ENCODE measurements at places on chromosomes 1 and 21.

DNA sequence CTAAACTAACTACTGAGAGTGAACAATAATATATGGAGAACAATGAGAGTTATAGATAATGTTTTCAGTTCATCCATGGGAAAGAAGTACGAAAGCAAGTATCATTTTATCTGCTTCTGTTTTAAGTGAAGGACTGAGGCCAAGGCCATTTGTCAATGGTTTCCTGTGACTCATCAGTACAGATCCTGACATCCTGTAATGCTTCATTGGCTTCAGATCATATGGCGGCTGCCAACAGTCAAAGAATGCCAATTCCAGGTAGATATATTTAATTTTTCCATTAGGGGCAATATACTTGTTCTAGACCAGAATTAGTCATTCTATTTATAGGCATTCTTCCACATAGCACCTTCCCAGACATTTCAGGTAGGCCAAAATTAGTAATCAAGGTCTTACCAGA lies 97.3 kb downstream of the USH2A start:
- DNase-seq: peak; percentile 27

- no peak for DNase-seq
Observed at GRCh38 chr1:177278626-177279390, 108.0 kb downstream of the BRINP2 start.

DNA sequence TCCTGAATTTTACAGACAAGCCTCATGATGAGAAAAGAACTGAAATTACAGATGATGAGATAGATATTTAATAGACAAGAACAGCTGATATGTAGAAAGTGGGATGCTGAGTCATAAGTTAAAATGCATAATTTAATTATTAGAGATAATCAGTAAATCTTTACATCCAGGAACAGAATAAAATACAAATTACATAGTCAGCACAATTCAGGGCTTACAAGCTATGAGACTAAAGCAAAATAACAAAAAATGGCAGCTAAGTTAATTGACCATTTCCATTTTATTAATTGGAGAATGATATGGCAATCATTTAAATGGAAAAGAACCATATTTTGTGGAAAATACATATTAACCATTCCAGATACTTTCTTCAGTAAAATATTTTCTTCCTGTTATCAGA lies 40.2 kb upstream of the MAN1A2 start:
- DNase-seq: no peak

DNA sequence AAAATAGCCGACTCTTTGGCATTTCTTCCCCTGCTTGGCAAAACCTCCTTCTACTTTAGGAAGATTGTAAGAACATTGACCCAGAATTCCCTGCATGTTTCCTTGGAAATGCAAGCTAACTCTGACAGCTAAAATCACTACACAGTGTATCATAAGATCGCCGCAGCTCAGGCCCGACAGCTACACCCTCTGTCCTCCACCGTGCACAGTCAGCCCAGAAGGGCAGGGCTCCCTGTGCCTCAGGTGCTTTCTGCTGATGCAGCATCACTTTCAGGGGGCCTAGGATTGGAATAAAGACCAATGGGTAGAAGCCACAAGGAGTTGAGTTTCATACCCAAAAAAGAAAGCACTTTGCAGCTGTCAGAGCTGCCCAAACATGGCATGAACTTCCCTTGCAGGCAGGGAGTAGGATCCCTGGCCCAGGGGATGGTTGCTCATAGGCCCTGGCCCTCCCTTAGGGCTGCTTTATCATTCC lies 145.3 kb downstream of the SEC16B start:
- no peak for DNase-seq

- peak; percentile 13 for DNase-seq
Observed at GRCh38 chr1:193581341-193581740, 394.9 kb upstream of the B3GALT2 start.

- peak; percentile 19 for DNase-seq
Observed at GRCh38 chr1:180365039-180365438, 135.0 kb downstream of the LHX4 start.

DNA sequence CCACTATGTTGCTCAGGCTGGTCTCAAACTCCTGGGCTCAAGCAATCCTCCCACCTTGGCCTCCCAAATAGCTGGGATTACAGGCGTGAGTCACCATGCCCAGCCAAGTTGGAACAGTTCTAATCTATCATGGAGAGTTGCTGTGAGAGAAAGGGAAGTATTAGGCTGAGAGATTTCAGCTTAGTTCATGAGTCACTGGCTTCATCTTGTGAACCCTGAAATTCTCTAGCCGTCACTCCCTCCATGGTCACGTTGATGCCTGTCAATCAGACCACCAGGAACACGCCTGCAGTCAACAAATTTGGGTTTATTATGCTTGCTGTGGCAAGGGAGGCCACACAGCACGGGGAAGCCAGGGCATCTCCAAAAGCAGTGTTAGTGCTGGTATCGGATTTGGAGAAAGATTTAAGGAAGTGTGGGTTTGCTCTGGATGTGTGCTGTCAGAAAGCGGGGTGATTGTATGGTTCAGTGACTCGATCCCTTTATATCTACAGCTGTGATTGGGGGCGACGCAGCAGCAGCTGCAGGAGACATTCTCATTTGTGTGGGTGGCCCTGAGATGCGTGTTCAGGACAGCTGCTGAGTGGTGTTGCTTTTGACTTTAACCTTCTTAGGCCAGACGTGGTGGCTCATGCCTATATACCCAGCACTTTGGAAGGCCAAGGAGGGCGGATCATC lies 18.7 kb downstream of the UQCRHL start:
- no peak for DNase-seq

DNA sequence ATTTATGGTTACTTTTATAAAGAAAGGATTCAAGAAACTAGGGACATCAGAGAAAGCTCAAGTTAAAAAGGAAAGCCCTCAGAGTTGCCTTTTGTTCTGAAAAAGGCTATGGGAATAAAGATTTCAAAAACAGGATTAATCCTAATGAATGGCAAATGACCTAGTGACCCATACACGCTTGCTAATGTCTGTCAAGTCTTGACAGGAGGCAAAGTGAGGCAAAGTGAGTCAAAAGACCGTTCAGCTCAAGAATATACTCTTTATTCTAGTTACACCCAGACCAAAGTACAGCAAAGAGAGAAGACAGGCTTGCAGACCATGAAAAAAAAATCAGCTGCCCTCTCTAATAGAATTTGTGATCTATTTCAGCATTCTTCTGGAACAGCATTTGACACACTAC lies 3.5 kb downstream of the ZNF436 start:
- no peak for DNase-seq

GRCh38 chr1:204080163-204080903 lies 7.4 kb downstream of the SOX13 start:
- DNase-seq: peak; percentile 94

DNA sequence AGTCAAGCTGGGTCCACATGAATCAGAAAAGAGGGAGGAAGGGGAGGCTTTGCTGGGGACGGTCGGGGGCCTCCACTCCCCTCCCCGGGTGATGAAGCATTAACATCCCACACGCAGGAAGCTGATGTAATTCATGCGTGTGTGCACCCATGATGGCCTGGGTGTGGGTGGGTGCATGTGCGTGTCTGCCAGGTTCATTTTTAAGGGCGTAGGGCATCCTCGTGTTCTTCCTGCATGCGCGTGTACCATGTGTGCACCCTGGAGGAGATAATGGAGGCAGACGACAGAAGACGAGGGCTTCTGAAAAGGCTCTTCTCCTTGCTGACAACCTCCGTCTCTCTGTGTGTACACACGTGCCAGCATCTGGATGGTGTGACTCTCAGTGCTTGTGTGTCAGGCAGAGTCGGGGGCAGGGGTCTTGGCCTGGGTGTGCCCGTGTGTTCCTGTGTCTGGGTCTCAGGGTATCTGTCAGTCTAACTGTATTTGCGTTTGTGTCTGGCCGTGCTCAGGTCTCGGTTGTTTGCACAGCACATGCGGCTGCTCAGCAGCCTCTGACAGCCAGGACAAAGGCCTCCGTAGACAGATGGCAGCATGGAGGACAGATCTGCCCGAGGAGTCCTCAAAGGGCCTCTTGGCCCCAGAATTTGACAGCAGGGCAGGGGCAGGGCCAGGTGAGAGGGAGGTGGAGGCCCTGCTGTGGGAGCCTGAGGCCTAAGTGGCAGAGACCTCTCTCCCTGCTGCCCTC lies 2.4 kb downstream of the RAP1GAP start:
- peak; percentile 78 for DNase-seq

DNA sequence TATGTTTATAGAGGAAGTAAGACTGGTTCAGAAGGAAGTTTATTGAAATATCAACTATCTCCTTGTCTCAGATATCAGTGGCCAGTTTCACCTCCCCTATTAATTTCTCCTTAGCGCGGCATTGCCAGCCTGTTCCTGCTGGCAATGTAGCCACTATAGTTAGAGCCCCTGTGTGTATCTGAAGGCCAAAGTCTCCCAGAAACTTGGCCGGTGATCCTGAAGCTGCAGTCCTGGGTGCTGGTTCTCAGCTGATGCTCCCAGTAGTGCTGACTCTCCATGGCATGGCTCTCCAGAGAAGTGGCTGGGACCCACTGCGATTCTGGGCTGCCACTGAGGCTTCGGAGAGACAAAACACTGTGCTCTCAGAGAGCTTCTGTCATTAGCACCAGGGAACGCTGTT lies 59.9 kb downstream of the TNN start:
- DNase-seq: no peak

- DNase-seq: no peak
Observed at GRCh38 chr1:93416183-93416582, 31.7 kb upstream of the FNBP1L start.

DNA sequence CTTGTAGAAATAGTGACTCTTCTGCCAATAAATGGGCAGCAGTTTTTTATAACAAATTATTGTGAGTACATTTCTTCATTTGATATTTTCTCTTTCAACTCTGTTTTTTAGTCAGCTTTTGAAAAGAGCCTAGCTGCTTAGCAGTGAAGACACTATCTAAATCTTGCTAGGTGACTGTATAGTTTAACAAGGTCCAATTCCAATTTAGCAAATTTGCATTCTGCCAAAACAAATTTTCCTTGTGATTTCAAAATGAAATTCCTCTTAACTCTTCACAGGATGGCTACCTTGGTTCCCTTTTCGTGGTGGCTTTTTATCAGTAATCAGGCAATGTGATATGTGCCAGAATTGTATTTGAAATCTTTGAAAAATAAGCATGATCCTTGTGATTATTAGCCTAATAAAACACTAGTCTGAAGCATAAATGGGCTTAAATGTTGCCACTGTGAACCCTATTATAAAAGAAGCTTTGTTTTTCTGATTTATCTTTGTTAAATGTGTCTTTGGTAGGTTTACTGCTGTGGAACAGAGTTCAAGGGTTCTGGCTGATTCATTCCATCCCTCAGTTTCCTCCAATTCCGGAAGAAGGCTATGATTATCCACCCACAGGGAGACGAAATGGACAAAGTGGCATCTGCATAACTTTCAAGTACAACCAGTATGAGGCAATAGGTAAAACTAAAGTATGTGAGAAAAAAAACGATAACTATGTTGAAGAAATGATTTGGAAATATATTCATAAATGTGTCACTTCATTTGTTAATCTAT lies 12.2 kb downstream of the DNASE2B start:
- no peak for DNase-seq

DNA sequence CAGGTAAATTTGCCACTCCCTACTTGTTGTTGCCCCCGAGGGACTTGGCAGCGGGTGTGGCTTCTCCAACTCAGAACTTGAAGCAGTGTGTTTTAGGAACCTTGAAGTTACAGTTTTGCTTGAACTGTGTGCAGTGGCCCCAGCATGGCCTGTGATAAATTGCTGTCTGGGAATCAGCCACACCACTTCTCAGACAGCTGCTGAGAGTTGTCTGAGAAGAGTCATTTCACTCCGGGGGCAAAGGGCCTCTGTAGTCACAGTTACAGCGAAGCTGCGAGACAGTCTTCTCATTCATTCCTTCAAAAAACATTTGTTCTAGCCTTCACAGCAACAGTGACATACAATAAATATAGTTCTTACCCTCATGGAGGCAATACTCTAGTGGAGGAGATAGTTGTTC lies 70.3 kb downstream of the PROX1 start:
- DNase-seq: no peak

DNA sequence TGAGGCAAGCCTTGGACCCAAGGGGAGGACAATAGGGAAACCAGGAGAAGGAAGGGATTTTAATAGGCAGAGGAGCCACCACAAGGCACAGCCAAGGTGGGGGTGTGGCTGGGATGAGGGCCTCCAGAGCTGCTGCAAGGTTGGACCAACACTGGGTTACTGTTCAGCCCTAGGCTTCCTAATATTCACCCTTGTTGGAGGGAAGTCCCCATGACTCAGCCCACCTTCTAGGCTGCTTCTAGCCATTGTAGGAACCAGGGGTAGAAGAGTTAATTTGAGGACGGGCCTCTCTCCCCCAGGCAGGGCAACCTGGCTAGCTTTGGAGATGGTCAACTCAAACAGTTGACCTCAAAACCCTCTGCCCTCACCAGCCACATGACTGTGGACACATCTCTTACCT lies 59.5 kb downstream of the KCNN3 start:
- DNase-seq: no peak

DNA sequence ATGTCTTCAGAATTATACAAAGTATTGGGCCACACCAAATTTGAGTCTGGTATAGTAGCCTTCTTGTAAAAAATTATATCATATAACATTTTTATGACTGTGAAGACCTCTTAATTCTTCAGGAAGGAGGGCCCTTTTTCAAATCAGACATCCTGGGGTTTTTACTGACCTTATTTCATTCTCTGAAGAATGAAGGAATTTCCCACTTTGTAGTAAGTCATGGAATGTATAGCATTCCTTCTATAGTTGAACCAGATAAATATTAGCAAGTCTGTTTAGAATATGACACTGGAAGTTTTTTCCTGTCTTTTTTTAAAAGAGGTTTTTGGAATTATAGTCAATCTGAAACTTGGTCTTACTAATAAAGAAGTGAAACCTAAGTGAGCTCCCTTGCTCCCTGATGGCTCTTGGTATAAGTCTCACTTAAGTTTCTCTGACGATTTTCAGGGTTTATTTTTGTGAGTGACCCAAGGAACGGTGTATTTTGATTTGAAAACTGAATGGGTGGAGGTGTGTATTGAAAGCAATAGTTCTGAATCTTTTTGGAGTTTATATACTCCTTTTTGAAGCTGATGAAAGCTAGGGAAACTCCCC lies 23.7 kb downstream of the SNX27 start:
- no peak for DNase-seq

DNA sequence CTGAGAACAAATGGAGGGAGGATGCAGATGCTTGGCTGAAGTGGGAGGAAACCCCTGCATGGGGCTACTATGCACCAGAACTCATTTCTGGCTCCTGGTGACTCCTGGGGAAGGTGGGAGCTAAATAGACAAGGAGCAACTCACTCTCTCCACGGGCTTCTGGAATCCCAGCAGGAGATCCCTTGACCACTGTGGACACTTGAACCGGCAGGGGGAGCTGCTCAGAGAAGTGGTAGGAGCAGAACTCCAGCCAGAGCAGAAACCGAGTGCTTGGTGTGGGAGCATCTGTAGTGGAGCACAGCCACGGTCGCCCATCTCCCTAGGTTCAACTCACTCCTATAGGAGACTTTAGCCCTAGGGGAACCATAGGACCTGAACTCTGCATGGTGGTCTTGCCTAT lies 205.6 kb upstream of the GJB5 start:
- peak; percentile 5 for DNase-seq

DNA sequence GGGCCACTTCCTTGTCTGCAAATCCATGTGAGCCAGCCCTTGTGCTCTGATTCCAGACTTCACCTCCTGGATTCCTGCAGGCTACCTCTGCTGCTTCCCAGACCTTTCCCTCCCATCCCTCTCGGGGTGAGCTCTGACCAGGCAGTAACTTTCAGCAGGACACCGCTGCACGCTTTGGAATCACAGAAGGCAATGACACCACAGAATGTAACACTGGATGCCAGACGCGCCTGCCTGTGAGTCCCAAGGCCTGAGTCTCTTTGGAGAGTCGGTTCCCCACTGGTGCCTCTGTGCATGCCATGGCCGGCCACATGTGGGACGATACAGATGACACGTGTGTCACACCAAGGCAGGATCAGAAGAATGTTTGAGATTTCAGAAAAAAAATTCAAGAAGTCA lies 89.7 kb upstream of the ERRFI1 start:
- no peak for DNase-seq

GRCh38 chr1:49408346-49408745 lies 615.4 kb downstream of the AGBL4 start:
- DNase-seq: no peak
